ENCODE measurements at places on chromosomes 13 and 19.

- DNase-seq, result no peak
Observed at GRCh38 chr13:110411688-110412059, 104.6 kb downstream of the COL4A2 start.

- DNase-seq, result no peak
Observed at GRCh38 chr19:23420824-23421223, 25.6 kb upstream of the ZNF91 start.

DNA sequence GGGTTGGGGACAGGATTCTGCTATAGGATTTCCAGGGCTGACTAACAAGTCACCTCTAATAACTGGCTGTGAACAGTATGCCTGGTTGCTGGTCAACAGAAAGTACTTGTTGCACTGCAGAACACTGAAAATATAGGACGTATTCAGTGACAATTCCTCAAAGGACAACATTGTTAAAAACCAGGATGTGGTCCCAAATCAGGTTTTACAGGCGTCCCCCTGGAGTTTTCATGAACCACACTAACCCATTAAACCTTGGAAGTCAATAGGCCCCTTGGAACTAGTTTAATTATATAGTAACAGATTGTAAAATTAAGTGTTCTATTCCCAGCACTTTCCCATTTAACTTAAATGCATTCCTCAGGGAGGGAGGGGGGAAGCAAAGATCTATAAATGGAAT lies 495.4 kb downstream of the TBC1D4 start:
- DNase-seq, result no peak

DNA sequence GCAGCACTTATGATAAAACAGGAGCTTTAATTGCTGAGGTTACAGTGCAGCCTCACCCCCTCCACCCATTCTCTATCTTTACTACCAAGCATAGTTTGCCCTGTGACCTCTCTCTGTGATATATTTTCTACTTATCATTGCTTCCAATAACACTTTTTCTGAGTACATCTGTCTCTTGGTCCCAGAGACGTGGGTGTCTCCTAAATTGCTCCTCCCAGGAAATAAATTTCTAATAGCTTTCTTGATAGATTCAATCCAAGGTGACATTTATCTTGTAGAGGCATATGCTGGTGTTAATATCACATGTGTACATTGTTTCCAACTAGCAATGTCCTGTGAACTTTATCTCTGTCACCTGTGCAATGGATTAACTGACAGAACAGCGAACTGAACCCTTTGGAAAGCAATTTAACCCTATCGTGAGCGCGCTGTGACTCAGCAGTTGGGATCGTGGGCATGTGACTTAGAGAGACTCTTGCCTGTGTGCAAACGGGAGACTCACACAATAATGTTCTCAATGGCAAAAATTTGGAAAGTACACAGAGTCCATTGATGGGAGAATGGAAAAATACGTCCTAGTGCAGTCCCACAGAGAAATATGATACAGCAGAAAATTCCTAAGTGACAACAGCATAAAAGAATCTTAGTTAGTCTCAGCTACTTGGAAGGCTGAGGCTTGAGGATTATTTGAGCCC lies 7.0 kb upstream of the MAP2K2 start:
- no peak for DNase-seq

GRCh38 chr13:113258321-113259054 lies 38.6 kb upstream of the LAMP1 start:
- no peak for DNase-seq

DNA sequence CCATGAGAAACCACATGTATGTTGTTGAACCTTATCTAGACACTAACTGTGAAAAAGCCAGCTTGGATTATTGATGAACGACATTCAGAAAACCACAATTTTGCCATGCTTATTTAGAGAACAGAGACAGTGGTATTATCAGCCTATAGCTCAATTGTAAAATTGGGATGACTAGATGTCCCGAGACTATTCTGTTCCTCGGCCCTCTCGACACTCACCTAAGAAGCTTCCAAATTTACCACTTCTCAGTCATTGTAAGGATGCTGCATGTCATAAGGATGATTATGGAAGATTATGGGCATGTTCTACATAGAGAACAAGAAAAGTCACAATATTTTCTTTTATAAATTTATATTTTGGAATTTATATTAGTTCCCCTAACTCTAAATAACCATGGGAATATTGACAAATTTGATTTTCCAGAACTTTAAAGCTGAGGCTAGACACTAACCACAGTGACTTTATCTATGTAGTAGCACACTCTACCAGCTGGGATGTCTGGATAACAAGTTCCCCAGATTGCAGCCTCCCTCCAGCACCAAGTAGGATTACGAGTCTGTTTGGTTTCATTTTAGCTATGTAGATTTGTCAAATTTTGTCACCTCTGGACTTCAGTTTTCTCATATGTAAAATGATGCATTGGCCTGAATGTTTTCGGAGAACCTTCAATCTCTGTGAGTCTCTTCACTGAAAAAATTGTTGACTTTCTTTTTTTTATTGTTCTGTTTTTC lies 513.6 kb downstream of the IRS2 start:
- no peak for DNase-seq

GRCh38 chr19:50906217-50906616 lies 5.0 kb downstream of the KLK4 start:
- peak; percentile 55 for DNase-seq

GRCh38 chr19:3098515-3099346 lies 4.6 kb downstream of the GNA11 start:
- DNase-seq, result peak; percentile 86

GRCh38 chr19:17555929-17556813 lies 722 bp downstream of the COLGALT1 start:
- DNase-seq, result peak; percentile 71

DNA sequence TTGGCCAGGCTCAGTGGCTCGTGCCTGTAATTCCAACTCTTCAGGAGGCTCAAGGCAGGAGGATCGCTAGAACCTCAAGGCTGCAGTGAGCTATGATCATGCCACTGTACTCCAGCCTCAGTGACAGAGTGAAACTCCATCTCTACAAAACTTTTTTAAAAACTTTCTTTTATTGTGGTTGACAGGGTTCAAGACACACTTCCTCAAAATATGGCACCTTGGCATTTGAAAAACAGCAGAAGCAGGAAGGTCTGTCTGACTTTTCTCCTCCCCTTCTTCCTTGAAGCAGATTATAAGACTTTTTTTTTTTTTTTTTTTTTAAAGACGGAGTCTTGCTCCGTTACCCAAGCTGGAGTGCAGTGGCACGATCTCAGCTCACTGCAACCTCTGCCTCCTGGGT lies 100.3 kb downstream of the TM9SF2 start:
- no peak for DNase-seq

Data from pancreas (tissue), 10 donors.